ENCODE measurements at places on chromosomes 11 and 22.
A peak's percentile ranks its signal among the peaks of the same experiment; 100 is the strongest.

DNA sequence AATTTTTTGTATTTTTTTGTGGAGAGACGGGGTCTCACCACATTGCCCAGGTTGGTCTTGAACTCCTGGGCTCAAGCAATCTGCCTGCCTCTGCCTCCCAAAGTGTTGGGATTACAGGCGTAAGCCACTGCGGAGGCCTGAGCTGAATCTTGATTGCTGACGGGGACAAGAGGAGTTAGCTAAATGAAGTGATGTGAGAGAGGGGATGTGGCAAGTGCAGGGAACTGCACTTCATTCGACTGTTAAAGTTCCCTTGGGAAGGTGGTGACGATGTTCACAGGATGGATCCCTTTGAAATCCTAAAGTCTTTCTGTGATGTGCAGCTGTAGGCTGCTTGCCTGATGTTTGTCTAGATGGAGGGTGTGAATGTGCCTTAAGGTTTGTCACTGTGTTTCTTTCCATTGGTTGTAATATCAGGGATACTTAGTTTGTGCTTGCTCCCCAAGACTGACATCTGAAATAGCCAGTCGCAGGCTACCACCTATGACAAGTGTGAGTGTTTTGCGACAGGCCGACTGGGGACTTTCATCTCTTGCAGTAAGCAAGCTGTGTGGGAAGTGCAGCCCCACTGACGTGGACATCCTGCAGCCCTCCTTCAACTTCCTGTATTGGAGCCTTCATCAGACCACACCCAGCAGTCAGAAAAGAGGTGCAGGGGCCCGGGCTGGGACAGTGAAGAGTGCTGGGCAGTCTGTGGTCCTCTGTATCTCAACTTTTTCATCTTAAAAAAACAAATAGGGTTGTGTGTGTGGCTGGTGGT is 19.6 kb upstream of the CCDC134 start:
- peak; percentile 81 for DNase-seq

DNA sequence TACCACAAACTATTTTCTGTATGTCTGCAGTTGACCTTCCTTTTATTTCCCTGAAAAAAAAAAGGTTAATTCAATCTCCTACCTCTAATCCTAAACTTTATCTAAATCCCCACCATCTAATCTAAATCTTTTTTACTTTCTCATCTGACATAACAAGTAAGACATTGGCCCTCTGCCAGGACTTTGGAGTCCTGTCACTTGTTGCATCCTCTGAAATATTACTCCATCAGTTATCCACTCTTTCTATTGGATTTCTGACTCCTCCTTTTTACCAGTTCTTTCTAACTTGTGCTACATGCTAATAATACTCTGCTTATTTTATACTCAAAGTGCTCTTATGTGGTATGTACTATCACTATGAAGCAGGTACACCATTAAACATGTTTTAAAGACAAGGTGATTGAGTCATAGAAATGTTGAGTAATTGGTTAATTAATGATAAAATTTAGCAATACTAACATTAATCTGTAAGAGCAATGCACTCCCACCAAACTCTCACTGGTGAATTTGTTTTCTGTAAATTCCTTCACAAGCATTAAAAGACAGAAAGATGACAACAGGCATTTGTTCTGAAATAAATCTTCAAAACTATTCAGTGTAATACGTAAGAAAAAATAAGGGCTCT is 914.2 kb upstream of the RAG2 start:
- no peak for DNase-seq

DNA sequence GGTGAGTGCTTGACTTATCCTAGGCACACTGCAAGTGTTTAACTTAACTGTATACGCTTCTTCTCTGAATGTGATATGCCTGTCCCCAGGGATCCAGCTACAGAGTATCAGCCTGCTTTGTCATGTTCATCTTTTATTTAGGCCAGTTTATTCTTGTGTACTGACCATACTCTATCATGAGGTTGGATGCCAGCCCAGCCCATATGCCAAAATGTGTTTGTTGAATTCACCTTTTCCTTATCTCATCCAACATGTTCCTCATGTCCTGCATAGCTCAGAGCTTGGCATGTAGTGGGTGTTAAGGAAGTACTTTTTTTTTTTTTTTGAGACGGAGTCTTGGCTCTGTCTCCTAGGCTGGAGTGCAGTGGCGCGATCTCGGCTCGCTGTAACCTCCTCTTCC is 116.2 kb downstream of the NCAM1 start:
- DNase-seq, result no peak

GRCh38 chr11:64864473-64865285 is 13.7 kb downstream of the EHD1 start:
- no peak for DNase-seq

DNA sequence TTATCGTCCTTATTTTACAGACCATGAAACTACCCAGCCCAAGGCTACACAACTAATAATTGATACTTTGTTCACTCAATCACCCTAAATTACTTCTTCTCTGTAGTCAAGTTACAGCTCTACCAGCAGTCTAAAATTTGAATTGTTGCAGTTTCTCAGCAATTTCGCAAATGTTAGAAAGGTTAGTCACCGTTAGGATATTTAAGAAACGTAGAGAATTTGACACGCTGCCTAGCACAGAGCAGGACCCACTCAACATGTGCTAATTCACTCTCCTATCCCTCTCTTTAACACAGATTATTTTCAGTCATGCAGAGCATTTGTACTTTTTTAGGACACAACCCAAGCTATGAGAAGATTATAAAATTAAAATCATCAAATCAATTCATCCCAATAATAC is 771.1 kb upstream of the LUZP2 start:
- no peak for DNase-seq

DNA sequence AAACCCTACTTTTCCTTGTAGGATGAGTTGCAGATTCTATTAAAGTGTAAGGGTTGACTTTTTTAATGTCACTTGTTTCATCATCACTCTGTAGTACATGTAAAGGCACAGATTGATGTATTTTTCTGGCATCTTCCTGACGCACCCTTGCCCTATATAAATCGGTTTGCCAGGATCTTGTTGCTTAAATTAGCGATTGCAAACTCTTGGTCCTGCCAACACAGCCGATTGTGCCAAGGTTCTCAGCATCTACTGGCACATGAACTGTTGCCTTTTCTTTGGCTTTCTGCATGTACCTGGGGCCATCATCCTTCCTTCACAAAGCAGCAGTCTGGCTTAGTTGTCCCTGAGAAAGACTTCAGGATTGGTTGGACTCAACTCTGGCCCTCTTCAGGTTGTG is 7.5 kb upstream of the LIN7C start:
- DNase-seq, result no peak

DNA sequence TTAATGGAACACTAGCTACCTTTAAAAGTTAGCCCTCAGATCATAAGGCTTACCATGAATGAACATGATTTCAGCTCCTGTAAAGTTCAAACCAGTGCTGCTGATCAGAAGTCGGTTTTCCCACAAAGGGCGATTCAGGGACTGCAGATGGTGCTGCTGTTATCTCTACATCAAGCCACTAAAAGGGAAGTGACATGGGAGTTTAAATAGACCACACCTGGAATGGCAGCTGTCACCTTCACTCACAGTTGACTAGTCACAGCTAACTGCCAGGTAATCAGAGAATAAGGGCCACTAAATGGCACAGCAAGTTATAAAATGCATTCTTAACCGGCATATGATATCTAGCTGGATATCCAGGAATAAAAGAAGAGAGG is 581.1 kb upstream of the ARHGAP42 start:
- no peak for DNase-seq

DNA sequence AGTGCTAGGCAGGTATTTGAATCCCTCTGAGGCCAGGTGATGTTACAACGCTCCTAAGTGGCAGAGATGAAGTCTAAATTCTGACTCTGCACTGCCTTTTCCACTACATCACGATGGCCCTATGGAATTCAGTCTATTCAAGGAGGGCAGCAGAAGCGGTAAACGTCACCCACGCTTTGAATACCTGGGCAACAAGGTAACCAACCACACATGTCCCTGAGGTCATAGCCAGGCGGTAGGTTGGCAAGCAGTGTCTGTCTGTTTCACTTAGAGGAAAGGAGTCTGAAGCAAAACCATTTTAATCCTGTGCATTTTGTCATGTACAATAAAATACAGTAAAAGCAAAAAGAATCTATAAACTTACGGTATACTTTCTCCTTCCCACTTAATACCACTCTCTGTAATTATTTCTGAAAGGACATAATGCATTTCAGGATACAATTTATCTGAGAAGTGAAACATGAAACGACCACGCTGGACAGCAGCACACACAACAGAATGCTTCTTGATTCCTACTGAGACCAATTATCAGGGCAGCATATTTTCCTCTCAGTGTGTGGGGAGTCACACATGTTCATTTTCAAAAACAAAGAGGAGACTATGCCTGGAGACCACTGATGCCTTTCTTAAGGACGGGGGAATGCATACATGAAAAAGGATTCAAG is 51.3 kb downstream of the PRDM10 start:
- no peak for DNase-seq

GRCh38 chr11:130633466-130633865 is 185.0 kb downstream of the ADAMTS15 start:
- no peak for DNase-seq
